ENCODE measurements at places on chromosomes 4 and X.

- peak; percentile 10 for DNase-seq
Measured at GRCh38 chr4:51835855-51836254, 7.1 kb upstream of the DCUN1D4 start.

DNA sequence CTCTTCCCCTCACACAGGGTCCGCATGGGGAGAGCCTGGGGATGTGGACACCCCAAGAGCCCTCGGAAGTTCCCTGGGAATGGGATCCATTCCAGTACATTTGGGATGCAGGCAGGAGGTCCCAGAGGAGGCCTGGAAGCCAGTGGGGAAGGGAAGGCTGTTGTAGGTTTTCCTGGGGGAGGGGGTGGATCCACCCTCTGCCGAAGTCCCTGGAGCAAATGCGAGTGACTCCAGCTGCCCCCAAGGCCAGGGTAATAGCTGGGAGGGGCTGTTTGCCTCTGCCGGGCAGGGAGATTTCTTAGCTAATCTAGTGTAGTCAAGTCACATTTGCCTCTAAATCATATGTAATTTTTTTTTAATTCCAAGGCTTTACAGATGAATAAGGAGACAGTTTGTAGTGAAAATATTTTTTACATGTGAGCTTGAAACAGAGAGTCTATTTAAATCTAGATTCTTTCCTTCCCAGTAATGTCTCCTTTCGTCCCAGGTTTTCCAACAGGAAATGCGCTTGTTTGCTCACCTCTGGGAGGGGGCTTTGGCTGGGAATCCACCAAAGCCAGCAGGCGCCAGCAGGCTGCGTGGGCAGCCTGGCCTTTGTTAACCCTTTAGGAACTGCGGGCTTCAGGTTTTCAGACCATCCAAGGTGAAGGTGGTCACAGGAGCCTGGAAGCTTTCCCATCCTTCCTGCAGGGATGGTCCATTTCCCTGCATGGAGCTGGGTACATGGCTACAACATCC lies 26.8 kb downstream of the SH3TC1 start:
- no peak for DNase-seq

- DNase-seq, result no peak
Measured at GRCh38 chr4:14902342-14902741, 99.9 kb upstream of the CPEB2 start.

- no peak for DNase-seq
Measured at GRCh38 chr4:23737571-23737970, 152.3 kb downstream of the PPARGC1A start.

GRCh38 chrX:38220024-38220414 lies 652 bp downstream of the SRPX start:
- DNase-seq, result peak; percentile 65

GRCh38 chr4:140688711-140689598 lies 67.2 kb downstream of the TBC1D9 start:
- no peak for DNase-seq

DNA sequence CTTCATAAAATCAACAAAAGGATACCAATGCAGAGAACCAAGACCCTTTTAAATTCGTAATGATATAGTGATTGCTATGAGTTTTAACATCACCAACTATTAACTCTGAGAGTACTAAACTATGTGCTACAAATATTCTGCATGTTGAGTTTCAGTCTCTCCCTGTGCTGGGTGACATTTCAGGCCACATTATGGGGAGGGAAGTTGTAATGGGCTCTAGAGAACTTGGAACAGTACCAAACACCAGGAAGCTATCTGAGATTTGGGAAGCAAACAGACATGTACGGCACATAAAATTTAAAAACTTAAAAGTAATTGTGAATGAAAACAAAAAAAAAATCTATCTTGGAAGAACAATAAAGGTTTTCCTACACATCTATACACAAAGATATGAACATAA lies 59.6 kb upstream of the PRSS48 start:
- DNase-seq, result no peak

GRCh38 chr4:157023941-157024340 lies 52.0 kb upstream of the GLRB start:
- no peak for DNase-seq

- DNase-seq, result no peak
Measured at GRCh38 chr4:41873380-41874295, 61.6 kb upstream of the TMEM33 start.

DNA sequence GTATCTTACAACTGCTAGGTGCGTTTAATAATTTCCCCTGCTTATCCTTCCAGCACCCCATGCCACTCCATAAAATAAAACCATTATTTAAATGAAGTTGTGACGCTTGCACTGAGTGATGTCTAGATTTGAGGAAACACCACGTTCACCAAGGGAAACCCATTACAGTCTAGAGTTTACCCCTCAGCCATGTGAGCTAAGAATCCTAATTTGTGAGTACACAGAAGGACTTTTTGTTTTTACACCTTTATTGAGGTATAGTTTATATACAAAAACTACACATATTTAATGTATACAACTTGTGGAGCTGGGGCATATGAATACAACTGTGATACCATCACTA lies 326.8 kb downstream of the RAPGEF2 start:
- DNase-seq, result no peak

GRCh38 chr4:183797445-183798300 lies 107.4 kb upstream of the STOX2 start:
- no peak for DNase-seq

DNA sequence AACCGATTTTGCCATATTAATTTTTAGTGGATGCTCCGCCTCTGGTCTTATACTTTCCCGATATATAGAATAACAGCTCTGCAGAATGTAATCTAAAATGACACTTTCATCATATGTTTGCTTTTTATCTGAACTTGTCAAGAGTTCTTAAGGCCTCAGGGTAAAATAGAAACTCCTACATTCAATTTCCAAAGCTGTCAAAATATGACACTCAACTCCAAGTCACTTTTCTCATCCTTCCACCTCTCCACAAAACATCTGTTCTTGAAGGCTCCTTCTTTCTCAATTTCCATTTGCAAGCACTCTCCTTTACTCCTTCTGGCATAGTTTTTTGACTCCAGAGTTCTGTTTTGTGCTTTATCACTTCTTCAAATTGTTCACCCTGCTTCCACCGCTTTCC lies 242.2 kb downstream of the PDGFC start:
- no peak for DNase-seq

- DNase-seq, result no peak
Measured at GRCh38 chr4:126856906-126857305, 775.9 kb upstream of the INTU start.

GRCh38 chr4:172688534-172688933 lies 480.1 kb upstream of the GALNT7 start:
- DNase-seq, result no peak

DNA sequence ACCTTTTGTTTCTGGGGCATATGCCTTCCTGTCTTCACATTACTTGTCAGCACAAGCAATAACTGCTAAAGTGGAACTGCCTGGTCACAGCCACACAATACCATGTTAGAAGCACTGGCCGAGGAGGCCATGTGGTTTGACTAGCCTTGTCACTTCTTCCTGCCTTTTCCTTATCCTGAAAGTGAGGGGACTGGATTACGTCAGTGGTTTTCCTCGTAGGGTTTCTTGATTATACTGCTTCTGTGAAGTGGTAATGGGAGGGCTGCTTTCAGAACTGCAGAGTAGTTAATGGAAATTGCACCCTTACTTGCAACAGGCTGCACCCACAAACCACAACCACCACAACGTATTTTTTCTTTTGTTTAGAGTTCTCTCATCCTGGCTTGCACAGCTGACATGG lies 26.6 kb downstream of the ZRSR2 start:
- DNase-seq, result no peak

DNA sequence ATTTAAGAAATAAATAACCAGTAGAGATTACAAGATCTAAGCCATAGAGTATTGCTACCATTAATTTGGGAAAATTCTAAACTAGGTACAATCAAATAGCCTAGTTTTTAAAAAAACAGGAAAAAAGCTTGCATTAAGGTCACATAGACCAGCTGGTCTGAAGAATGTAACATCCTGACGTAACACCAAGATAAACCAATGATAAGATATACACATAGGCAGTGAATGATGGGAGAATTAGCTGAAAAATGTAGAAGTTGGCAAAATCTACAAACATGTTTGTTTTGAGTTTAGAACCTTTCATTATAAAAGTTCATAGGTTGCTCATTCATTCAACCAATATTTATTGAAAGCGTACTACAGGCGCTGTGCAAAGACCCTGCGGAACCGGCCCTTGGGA lies 120.0 kb downstream of the SH3RF1 start:
- no peak for DNase-seq

DNA sequence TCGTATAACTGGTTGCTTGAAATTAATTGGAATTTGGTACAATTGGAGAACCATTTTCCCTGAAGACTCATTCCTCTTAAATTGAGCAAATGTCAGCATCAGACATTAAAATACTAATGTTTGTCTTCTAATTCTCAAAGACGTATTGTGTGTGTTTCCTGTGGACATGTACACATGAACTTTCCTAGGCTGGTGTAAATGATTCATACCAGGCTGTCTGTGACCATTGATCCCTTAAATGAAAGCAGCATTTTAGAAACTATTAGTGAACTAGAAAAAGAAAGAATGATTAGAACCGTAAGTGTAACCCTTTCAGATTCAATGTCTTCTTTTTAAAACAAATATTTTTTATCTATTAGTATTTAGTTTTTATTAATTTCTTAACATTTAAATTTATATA lies 332.9 kb downstream of the PPP3CA start:
- no peak for DNase-seq

GRCh38 chr4:7761720-7762119 lies 177.9 kb downstream of the AFAP1 start:
- DNase-seq, result no peak

DNA sequence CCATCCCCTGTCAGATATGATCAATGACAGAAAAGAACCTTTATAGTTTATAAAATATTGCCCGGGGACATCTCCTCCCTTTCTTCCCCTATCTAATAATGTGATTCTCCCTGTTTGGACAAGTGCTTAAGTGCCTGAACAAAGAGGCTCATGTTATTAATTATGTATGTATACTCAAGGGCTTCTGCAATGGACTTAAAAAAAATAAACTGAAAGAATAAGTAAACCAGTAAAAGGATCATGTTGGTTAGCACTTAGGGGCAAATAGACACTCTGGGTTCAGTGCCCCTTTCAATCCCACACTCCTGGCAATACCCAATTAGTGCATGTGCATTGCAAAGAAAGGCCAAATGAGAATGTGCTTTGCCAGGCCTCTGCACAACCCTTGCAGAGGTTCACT lies 30.7 kb upstream of the RPS6KA6 start:
- DNase-seq, result no peak

DNA sequence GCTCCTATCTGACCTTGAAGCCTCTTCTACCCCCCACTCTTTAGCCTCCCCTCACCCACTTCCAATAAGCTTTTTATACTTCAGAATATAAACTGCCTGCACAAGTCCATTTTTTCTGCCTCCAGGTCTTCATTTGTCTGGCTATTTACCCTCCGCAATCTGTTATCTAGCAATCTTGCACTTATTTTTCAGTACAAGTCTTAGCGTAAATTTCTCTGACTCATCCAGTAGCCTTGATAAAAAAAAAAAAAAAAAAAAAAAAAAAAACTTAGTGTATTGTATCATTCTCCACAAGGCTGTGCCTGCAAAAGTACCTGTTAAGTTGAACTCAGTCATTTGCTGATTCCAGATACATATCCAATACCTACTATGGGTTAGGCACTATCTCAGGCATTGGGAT lies 219.5 kb upstream of the DKK2 start:
- no peak for DNase-seq

- DNase-seq, result peak; percentile 43
Measured at GRCh38 chr4:2879026-2879425, 35.4 kb downstream of the ADD1 start.

- DNase-seq, result no peak
Measured at GRCh38 chrX:84415140-84415539, 87.1 kb downstream of the HDX start.

GRCh38 chrX:134654398-134655012 lies 3.8 kb downstream of the PLAC1 start:
- no peak for DNase-seq

- DNase-seq, result no peak
Measured at GRCh38 chr4:99712530-99712929, 54.9 kb upstream of the C4orf54 start.

- no peak for DNase-seq
Measured at GRCh38 chr4:94413085-94413840, 38.5 kb upstream of the PDLIM5 start.

- DNase-seq, result no peak
Measured at GRCh38 chr4:26959654-26960047, 99.0 kb downstream of the STIM2 start.

- DNase-seq, result peak; percentile 84
Measured at GRCh38 chr4:33518856-33519255, 2725.5 kb downstream of the ARAP2 start.

- DNase-seq, result peak; percentile 24
Measured at GRCh38 chrX:107450823-107451509, 1.5 kb downstream of the FRMPD3 start.

- no peak for DNase-seq
Measured at GRCh38 chrX:136262812-136263315, 11.7 kb upstream of the MAP7D3 start.

GRCh38 chrX:1427756-1428155 lies 25.0 kb downstream of the ASMTL start:
- DNase-seq, result no peak

DNA sequence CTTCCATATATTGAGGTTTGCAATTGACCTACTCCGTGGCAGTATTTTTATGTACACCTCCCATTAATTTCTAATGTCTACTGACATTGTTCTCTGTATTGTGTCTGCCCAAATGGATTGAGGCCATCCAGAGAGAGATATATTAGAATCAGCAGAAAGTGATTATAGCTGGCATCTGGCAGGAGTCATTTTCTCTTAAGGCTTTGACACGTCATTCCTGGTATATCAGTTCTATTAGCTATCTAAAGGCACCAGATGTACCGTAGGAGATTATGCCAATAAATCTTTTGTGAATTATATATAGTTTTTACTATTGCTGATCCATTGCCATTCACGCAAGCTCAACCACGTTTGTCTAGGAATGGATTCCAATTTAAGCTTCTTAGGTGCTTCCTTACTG lies 1026.4 kb upstream of the IGFBP7 start:
- DNase-seq, result peak; percentile 68

GRCh38 chrX:8034058-8034457 lies 106.8 kb upstream of the PNPLA4 start:
- no peak for DNase-seq

DNA sequence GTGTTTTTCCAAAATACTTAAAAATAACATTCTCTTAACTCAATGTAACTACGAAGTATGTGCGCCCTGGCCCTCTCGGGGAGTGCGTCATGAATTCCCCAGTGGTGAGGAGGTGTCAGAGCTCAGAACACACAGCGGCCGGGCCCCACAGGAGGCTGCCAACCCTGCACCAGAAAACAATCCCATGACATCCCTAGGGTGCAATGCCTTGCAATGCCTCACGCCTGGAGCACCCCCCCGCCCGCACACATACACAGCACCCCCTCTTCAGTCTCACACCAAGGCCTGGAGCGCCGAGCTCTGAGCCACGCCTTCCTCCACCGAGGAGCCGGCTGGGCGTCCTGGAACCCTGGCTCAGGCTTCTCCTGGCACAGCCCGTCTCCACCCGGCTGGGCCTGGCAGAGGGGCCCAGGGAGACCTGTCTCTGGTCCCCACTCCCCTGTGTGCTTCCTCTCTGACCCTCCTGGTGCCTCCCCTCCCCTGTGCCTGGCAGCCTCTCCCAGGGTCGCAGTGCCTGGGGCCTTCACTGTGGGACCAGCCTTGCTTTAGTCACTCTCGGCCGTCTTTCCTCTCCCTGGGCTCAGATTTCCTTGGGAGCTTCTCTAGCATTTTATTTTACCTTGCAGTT lies 108.2 kb upstream of the ADRA2C start:
- DNase-seq, result no peak

GRCh38 chr4:101199507-101200285 lies 147.6 kb downstream of the PPP3CA start:
- no peak for DNase-seq
